NAMALWA (cell line): ENCODE measurements at places on chromosomes 7 and 10.

DNA sequence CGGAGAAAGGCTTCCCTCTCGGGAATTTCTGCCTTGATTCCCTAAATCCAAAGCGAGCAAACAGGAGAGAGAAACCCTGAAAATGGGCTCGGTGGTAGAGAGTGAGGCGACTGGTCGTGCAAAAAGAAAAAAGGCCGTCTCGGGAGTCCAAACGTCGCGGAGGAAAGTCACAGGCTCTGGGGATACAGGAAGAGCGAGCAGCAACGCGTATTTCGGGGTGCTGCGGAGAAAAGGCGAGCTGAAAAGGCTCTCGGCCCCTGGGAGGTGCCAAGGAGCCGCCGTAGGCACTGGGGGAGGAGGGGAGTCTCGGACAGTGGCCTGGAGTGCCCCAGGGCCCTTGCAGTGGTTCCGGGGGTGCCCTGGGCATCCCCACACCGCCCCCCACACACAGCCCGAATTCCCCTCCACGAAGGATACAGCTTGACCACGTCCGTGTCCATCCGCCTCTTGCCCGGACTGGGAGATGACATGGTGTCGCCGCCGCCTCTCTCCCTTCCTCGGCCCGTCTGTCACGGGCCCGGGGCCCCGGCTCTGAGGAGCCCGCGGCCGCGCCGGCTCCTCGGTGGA is 591 bp downstream of the UBE2H start:
- peak; percentile 72 for DNase-seq

DNA sequence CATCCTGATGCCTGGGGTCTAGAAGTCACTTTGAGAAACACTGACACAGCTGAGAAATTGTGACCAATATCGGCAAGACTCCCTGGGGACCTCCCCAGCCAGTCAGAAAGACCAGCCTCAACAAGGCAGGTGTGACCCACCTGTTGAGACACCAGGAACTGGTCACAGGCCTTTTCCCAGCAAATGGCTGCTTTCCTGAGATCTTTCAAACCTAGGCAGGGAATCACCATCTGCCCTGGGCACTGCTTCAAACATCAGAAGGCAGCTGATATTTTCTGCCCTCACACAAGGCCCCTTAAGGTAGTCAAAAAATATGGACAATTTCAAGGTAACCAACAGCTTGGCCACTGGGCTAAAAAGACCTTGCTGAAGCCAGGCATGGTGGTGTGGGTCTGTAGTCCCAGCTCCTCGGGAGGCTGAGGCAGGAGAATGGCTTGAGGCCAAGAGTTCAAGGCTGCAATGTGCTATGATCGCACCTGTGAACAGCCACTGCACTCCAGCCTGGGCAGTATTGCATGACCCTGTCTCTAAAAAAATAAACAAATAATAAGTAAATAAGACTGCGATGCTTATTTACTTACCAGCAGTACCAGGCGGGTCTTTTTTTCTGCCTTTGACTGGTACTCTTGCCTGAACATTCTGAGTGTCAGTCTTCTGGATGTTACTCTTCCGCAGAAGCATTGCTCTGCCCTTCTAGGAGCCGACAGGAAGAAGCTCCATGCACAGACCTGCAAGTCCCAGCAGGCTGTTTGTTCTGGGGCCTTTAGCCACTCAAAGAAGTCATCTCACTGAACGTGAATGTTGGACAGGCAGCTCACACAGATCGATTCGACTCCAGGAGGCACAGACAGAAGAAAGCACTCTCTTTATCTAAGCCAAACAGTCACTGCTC is 59.7 kb downstream of the SORBS1 start:
- DNase-seq = no peak

DNA sequence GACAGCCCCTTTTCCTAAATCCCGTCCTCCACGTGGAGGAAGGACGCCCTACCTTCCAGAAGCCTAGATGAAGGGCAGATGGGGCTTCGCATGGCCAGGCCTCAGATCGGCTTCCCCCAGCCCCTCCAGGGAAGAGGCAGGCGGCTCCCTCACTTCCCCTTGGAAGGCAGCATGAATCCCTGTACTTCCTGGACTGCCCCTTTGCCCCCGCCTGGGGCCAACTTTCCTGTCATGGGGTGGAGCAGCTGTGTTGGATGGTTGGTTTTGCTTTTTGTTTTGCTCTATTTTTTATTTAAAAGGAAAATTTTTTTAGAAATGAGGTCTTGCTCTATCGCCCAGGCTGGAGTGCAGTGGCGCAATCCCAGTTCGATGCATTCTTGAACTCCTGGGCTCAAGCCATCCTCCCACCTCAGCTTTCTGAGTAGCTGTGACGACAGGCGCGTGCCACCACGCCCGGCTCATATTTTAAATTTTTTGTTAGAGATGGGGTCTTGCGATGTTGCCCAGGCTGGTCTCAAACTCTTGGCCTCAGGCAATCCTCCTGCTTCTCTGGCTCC is 27.2 kb downstream of the GTF2IRD1 start:
- DNase-seq = no peak

- no peak for DNase-seq
These were observed 24.8 kb downstream of the LIPK start for GRCh38 chr10:88730864-88731263.
